Muscle of leg (tissue), 16 donors: ENCODE measurements at places on chromosomes 2 and 18. TPM values are rescaled to one million over a fixed set of nuclear protein-coding genes. Genes with fewer than 3 reads are reported as not detected.

The ZAP70 gene
- total RNA-seq: 3.2 TPM

The BCL2L11 gene
- 6.3 TPM for total RNA-seq

DNA sequence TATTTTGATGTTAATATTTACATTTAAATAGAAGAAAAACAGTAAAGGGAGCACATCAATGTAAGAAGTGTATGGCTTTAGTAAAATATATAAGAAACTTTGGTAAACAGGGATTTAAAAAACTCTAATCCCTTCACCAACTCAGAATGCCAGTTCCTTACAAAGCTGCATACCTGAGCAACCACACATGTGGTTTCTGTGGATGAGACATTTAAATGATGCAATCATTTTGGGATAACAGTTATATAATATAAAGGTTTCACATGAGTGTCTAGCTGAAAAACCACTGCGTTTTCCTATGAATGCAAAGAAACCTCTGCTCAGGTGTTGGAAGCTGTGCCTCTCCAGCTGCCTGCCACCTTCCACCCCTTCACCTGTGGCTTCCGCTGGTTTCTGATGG lies 209.1 kb upstream of the REV1 start:
- H3K4me3 ChIP-seq: no peak overlapping the region
- peaks cover 11% of the 10 kb centered on the region for H3K4me1 ChIP-seq
- H3K36me3 ChIP-seq: no peaks in the 10 kb centered on the region
- H3K27ac ChIP-seq: no peak overlapping the region
- peaks cover 2% of the 10 kb centered on the region for H3K27me3 ChIP-seq
- DNase-seq: no peak

The ALLC gene
- 0.09 TPM for total RNA-seq

- H3K27ac ChIP-seq: no peak overlapping the region
- H3K27me3 ChIP-seq: no peaks in the 10 kb centered on the region
- H3K36me3 ChIP-seq: no peaks in the 10 kb centered on the region
- DNase-seq: no peak
Observed at GRCh38 chr2:56754627-56755026, 570.8 kb downstream of the CCDC85A start.

DNA sequence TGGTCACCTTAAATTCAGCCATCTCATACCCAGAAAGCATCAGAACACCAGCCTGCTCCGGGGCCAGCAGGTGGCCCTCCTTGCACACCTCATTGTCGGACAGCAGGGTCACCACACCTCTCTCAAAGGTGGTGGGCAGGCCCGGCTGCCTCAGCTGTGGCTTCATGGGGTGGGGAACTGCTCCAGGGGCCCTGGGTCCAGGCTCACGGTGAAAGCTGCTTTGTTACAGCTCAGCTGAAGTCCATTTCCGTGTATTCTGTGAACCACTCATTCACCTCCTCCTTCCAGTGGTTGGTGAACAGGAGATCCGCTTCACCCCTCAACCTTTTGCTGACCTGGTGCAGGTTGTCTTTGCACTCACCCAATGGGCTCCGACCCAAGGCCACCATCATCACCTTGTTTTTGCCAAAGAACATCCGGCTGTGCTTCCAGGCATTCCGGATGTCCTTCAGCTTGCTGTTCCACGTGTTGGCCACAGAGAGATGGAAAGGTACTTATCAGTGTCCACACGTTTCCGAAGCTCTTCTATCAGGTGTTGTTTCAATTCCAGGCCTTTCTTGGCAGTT lies 78.6 kb upstream of the LDLRAD4 start:
- no peak overlapping the region for H3K4me3 ChIP-seq
- peaks cover 30% of the 10 kb centered on the region for H3K27me3 ChIP-seq
- DNase-seq: no peak
- no peaks in the 10 kb centered on the region for H3K36me3 ChIP-seq
- H3K4me1 ChIP-seq: peaks cover 6% of the 10 kb centered on the region

DNA sequence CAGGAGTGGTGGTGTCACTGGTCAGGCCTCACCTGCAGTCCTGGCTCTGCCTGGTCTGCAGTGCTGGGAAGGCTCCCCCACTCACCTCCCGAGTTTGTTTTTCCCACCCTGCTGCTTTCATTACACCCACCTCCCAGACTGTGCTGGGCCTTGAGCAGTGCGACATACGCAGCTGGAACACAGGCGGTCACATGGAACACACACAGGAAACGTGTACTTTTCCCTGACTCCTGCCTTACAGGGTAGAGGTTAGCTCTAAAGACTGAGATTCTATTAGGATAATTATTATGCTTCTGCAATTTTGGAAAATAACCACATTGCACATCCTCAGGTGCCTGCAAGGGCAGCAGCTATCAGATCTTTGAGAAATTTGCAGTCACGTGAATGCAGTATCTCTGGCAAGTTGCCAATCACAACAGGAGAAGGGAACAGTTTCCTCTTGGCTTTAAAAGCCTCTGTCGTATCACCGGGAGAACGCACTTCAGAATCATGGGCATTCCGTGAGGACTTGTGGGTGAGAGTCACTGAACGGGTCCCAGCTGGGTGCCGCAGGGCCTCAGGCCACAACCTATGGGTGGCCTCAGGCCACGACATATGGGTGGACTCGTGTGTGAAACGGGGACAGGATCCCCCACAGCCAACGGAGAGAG lies 136.5 kb downstream of the ZNF236 start:
- no peak for DNase-seq
- peaks cover 27% of the 10 kb centered on the region for H3K36me3 ChIP-seq

DNA sequence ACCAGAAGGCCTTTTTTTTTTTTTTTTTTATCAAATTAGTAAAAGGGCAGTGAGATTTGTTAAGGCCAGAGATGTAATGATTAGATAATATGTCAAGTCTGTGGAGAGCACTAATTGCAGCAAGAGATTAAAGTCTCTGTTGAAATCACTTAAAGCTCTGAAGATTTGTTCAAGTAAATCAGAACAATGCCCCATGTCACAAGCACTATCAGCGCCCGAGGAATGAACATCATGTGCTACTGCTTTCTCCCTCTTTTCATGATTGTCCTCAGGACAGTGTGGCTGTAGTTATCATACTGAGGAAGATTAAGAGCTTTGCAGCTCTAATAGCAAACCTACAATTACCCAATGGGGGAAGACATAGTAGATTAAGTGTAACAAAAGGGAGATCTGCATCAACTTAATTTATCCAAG lies 71.1 kb downstream of the TDRD15 start:
- no peaks in the 10 kb centered on the region for H3K4me1 ChIP-seq
- H3K27me3 ChIP-seq: no peaks in the 10 kb centered on the region
- no peak overlapping the region for H3K27ac ChIP-seq
- no peaks in the 10 kb centered on the region for H3K36me3 ChIP-seq
- DNase-seq: no peak

The PLEK gene
- total RNA-seq: 4.4 TPM

The IL1RL2 gene
- 0.27 TPM for total RNA-seq
